ENCODE measurements at places on chromosomes 4 and X.

DNA sequence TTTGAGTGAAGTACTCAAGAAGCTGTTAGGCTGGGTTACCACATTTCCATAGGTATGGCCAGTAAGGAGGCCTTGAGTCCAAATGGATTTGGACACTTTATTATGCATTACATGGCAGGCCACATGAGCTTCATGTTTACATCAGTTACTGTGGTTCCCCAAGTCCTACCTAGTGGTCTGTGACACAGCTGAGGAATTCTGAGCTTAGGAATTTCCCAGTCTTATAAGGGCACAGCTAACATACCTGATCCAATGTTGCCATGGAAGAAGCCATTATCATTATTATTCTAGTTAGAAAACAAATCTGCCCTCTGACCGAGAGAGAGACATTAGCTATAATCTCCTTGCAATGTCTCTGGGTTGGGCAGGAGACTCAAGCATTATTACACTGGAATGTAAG, 174.4 kb upstream of the NUDT10 start:
- no peak for DNase-seq

- no peak for DNase-seq
Observed at GRCh38 chrX:129534816-129535578, 5.1 kb upstream of the OCRL start.

DNA sequence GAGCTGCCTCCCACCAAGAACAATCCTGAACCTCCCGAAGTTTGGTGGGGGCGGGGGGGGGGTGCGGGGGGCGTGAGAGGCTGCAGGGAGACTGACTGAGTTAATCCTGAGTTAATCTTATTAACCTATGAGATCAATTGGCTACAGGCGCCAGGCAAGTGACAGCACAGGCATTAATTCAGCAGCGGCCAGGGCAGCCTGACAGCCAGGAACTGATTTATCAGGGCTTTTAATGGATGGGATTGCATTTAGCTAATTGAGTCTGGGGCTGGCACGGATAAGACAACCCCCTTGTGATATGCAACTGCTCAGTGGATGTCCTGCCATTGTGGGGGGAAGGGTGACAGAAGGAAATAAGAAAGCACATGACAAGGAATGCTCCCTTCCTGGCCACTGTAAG, 16.3 kb downstream of the RTL5 start:
- DNase-seq, result no peak

- no peak for DNase-seq
Observed at GRCh38 chrX:138925330-138925729, 213.8 kb upstream of the FGF13 start.

GRCh38 chr4:26987191-26987590, 126.5 kb downstream of the STIM2 start:
- no peak for DNase-seq

- no peak for DNase-seq
Observed at GRCh38 chr4:157772907-157773306, 399.9 kb downstream of the GASK1B start.

- no peak for DNase-seq
Observed at GRCh38 chr4:113024388-113024787, 25.1 kb upstream of the ANK2 start.

DNA sequence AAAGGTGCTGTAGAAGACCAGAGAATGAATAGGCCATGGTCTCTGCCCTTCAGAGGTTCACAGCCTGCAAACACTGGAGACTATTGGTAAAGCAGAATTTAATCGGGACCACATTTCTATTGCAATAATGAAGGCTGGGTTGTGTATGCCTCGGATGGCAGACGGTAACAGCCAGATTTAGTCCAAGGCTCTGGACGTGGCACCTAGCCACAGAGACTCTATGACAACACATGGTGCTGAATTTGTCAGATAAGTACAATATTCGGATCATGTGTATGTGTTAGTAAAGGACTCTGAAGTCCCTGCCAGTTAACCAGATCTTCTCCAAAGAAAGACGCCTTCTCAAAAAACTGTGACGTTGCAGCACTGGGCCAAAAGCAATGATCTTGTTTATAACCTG, 129.0 kb downstream of the DCTD start:
- DNase-seq, result no peak

GRCh38 chr4:661881-662761, 12.0 kb downstream of the ATP5ME start:
- no peak for DNase-seq

All from activated CD4-positive, alpha-beta T cell treated with anti-CD3 and anti-CD28 coated beads, Interleukin-2, Interleukin-4, amounts not matched to agents 100 ng/mL and 50 ng/mL, durations not matched to agents 16 hours and 8 hours (primary cell).